ENCODE measurements at places on chromosomes 1 and 21.

GRCh38 chr21:32381571-32381970 is 11.2 kb downstream of the URB1 start:
- no peak for DNase-seq

- no peak for DNase-seq
Observed at GRCh38 chr1:167086033-167086432, 4.1 kb downstream of the GPA33 start.

DNA sequence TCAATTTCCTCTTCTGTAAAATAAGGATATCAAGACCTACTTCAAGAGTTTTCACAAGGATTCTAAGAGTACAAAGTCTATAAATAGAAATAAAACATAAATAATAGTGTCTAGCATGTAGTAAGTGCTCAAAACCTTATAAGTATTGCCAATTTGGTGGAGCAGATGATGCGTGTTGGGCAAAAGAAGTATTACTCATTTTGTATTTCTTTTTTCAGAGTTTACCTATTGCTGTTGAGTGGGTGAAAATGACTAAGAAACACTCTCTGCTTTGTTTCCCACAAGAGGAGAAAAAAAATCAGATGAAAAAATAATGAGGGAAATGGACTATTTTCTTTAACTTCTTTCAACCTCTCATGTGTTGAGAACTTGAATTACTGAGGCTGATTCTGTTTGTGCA is 103.3 kb upstream of the KCNK2 start:
- no peak for DNase-seq

DNA sequence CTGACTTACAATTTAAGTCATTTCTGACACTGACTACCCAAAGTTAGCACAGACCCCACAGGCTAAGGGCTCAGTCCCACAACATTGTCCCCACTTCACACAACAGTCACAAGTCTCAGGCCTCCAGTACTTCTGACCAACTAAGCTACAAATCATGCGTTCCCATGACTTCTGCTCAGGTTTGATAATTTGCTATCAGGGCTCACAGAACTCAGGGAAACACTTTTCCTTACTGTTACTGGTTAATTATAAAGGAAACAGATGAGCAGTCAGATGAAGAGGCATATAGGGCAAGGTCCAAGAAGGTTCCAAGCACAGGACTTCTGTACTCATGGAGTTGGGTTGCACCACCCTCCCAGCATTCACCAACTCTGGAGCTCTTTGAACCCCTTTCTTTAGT is 151.2 kb upstream of the TNR start:
- DNase-seq = no peak

DNA sequence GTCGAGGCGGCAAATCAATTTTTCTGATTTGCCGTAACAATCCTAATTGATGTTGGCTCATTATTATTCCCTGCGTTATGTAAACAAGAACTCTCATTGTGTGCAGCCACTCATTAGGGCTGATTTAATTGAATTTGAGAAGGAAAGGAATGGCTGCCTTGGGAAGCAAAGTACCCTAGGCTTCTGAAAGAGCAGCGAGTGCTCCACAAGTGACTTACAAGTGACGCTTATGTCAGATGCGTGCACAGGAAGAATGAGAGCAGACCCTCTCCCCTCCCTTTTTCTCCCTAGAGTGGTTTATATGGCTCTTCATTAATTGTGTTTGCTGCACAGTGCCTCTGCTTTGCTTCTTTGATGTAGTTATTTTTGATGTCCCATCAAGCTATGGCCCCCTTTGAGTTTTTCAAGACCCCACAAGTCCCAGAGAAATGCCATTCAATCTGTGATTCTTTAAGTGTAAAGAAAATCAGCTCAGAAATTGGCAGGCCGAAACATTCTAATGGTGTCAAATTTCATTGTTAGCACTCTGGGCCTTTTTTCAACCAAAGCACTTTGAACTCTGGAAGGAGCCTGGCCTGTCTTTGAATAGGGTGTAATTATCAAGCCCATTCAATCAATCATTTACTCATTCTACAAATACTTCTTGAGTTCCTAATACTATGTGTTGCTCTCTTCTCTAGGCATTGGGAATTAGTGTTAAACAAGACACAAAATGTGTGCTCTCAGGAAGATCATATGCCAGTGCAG is 86.8 kb upstream of the VAV3 start:
- no peak for DNase-seq
